ENCODE measurements at places on chromosomes 2 and 18.

- DNase-seq, result no peak
These were observed 11.1 kb downstream of the SNTG2 start for GRCh38 chr2:961786-962185.

GRCh38 chr18:57054891-57055290 lies 92.0 kb upstream of the BOD1L2 start:
- DNase-seq, result no peak

DNA sequence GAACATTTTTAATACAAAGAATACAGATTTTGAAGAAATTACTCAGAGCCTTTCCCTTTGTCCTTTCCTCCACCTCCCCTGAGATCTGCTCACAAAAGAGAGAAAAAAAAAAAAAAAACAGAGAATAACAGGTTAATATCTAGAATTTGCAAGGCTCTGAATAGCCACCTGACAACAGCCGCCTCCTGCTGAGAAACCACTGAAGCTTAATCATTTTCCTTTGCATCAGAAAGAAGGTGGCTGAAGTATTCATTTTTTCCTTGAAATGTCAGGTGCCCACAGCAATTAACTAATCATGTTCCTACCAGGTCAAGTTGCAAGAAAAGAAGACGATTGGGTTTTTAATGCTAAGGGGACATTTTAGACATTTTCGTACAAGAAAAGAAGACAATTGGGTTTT lies 21.2 kb downstream of the CNTNAP5 start:
- no peak for DNase-seq

DNA sequence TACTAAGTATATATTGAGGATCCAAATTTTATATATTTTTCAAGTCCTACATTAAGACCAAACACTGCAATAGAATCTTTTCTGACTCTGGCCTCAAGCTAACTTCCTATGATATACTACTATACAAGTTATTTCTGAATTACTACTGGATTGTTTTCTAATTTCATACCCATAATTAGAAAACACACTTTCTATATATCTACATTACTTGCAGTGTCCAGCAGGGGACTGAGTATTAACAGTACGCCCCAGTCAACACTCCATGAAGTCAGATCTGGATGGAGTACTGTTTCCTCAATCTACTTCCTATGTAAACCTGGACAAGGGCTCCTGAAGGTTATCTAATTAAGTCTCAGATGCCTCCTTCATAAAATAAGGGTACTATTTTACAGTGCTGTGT lies 26.5 kb downstream of the RMP24 start:
- DNase-seq, result no peak

DNA sequence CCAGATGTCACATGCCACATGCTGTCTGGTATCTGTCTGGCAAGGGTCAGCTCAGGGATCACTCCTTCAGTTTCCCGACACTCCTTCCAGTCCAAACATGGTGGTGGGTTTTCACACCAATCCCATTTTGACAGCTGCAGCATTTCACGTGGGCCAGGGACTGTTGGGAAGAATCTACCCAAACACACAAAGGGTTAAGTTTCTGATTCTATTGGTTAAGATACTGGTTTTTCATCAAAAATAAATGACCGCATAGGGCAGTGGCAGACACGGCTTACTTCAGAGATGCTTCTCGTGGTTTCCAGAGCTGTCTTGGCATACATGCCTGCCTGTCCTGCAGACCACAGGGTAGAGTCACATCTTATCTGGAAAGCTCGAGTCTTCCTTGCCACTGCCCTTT lies 79.7 kb downstream of the PSMG2 start:
- no peak for DNase-seq

DNA sequence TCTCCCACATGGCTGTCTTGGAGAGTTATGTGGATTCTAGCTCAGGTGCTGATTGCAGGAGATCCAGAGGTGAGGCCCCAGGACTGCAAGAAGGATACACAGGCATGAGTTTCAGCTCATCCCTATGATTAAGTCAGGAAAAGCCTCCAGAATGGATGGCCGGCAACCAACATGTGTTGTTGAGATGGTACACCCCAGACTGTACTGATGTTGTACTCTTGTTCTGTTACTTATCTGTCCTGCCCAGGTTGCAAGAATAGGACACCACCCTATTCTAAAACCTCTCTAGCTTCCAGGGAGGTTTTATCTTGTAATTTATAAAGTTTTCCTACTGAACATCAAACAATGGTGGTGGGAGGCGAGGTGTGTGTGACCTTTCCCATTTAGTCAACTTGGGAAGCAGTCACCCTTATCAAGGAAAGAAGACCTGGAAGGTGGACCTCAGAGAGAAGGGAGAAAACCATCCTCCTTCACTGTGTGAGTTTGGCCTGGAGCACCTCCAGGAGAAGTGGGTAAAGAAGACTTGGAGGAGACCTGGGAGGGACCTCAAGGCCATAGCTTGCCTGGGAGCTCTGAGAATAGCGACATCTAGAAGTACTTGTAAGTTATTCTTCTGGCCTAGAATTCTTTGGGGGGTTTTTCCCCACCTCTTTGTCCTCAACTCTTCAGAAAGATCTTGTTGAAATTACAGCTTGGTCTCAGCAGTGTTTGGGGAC lies 8.6 kb downstream of the FAM124B start:
- no peak for DNase-seq
